ENCODE measurements at places on chromosomes 3 and 15.

DNA sequence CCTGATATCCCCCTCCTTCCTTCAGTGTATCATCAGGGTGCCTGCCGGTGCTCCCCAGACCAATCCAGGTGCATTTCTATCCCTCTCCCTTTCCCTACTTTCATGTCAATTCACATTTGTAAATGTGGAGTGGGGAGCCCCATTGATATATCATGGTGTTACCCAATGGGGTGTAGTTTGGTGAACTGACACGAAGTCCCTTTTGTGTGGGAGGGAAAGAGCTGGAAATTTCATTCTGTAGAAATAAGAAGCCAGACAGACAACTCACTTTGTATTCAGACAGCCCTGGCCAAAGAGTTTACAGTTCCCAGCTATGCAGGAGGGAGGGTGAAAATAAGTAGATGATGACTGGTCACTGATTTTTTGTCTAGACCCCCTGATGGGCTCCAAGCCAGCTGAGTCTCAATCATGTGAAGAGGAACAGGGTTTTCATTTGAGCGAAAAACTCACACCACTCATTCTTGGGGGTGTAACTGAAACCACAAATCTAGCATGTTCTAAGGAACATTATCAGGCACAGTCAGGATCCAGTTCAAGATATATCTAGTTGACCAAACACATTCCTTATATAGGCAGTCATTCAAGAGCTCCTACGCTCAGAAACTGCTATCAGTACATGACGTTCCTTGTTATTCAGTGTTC is 58.9 kb downstream of the LMCD1 start:
- peak; percentile 29 for DNase-seq

- DNase-seq = no peak
These were observed 312.3 kb downstream of the ZBBX start for GRCh38 chr3:167067787-167068161.

DNA sequence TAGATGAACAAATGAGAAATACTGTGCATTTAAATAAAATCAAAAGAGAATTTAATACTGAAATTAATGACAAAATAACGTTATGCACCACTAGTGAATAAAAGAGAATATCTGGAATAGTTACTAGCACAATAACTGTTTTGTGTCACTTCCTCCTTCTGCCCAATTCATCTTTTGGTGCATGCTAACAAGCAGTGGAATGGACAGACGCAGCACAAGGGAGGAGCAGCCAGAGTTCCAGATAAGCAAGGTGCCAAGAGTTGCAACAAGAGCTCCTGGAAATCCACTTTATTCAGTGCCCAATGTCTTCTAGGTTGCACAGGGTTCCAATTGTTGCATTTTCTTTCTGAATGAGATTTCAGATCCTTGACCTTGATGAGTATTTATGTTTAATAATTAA is 66.5 kb upstream of the PLXND1 start:
- DNase-seq = no peak

DNA sequence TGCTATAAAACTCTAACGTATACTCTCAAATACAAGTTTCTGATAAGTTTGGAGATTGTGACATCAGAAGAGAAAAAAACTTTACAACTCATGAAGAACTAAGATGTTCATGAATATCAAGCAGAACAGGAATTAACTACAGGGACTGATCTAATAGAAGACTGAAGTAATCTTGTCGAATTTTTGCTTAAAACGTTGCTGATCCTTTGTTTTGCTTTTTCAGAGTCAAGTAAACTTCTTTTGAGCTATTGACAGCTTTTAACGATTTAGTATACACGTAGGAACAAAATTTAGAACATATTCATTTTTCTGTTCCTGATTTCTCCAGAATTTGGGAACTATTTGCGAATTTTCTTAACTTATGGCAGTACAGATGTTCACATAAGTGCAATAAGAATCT is 610.2 kb downstream of the SI start:
- no peak for DNase-seq

- DNase-seq = peak; percentile 29
These were observed 284.1 kb upstream of the NR2E3 start for GRCh38 chr15:71526060-71526820.

- DNase-seq = no peak
These were observed 157.6 kb downstream of the OR4M2 start for GRCh38 chr15:22237891-22238275.

DNA sequence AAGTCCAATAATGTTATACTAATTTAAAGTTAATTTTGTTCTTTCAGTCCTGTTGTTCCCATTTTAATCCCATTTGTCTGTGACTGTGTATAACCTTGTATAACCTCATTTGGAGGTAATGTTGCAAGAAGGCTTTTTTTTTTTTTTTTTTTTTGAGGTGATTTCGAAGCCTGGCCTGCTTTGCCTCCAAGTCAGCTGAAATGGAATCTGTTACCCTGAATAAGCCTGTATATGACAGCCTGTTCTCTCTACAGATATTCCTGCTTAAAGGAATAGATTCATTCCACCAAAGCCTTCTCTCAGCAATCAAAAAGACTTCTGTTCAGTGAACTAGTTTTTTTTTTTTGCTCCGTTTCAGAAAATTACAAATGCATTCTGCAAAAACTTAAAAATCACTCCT is 271.8 kb upstream of the UBE2E1 start:
- DNase-seq = no peak

DNA sequence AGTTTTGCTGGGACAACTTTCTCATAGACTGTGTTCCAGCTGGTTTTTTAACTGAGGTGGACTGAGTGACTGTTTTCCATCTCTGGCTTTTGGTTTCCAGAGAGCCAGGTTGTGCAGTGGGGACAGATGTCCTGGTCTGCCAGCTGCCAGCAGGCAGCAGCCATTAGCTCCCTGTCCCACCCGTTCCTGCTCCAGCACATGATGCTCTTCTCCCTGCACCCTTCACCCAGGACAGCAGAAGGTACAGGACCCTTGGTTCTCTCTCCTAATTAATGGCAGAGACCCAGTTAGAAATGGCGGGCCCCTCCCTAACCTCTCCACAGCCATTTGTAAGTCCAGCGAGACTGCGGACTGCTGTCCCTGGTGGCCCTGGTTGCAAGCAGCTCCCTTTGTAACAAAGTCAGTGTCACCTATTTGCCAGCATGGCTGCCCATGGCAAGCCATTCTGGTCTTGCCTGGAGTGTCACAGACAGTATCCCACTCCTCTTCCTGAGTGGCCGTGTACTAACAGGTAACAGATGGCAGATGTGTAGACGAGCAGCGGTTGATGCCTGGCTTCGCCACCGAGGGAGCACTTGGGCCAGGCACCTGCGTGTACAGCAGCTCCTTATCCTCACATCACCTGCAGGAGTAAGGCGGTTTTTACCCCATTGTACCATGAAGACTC is 148.3 kb downstream of the DNAJB8 start:
- no peak for DNase-seq

DNA sequence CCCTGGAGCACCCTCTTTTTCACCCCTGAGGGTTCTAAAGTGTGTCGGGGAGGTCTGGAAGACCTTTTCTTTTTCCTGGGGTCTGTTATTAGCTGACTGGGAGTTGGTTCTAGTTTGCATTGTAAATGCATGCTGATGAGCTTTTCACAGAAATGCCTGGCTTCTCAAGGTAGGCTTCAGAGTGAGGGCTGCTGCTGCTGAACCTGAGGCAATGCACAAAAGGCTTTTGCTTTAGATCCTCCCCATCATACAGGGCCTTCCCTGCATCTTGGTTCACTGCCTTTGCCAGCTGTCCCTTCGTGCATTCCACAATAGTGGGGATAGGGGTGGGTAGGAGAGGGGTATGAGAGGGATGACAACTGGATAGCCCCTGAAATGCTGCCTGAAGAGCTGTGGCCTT is 46.6 kb downstream of the FAH start:
- no peak for DNase-seq

GRCh38 chr3:158452334-158452733 is 118.7 kb upstream of the MLF1 start:
- DNase-seq = no peak

GRCh38 chr3:150844484-150844883 is 60.8 kb downstream of the MINDY4B start:
- no peak for DNase-seq

- no peak for DNase-seq
These were observed 554.2 kb upstream of the KCNMB2 start for GRCh38 chr3:177982034-177982433.

GRCh38 chr3:69102384-69102783 is 17.6 kb downstream of the ARL6IP5 start:
- no peak for DNase-seq

DNA sequence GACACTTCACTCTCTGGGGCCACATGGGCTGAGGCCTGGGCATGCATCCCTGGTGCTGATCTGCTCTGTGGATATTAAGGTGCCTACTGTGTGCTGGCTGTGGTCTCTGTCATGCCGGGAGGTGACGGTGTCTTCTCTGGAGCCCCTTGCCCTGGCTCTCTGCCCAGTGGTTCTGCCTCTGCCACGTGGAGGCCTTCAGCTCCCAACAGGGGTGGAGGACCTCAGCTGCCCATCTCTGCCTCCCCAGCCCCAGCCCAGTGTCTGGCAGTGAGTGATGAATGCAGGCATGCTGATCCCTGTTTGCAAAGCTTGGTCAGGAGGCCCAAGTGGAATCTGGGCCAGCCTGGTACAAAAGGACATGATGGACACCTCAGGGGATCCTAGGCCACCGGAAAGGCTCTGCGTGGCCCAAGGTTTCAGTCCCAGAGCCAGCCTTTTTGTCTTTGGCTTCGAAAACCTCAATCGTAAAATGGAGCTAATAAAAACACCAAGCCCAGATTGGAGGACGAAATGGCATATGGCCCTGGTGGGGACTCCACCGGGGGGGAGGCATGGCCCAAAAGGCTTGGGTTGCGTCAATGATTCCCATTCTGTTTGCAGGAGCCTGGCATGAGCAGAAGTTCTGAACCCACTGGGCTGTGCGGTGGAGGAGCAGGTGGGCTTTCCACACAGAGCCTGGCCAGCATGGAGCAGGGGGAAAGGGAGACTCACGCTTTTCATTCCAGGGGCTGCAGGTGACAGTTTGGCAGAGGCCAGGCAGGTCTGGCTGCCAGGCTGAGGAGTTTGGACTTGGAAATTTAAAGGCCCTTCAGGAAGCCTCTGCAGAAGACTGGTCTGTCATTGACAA is 54.7 kb upstream of the KLF13 start:
- no peak for DNase-seq

GRCh38 chr3:101984356-101984755 is 135.0 kb downstream of the NFKBIZ start:
- DNase-seq = no peak

GRCh38 chr15:22872936-22873701 is 34.7 kb downstream of the NIPA2 start:
- DNase-seq = no peak

DNA sequence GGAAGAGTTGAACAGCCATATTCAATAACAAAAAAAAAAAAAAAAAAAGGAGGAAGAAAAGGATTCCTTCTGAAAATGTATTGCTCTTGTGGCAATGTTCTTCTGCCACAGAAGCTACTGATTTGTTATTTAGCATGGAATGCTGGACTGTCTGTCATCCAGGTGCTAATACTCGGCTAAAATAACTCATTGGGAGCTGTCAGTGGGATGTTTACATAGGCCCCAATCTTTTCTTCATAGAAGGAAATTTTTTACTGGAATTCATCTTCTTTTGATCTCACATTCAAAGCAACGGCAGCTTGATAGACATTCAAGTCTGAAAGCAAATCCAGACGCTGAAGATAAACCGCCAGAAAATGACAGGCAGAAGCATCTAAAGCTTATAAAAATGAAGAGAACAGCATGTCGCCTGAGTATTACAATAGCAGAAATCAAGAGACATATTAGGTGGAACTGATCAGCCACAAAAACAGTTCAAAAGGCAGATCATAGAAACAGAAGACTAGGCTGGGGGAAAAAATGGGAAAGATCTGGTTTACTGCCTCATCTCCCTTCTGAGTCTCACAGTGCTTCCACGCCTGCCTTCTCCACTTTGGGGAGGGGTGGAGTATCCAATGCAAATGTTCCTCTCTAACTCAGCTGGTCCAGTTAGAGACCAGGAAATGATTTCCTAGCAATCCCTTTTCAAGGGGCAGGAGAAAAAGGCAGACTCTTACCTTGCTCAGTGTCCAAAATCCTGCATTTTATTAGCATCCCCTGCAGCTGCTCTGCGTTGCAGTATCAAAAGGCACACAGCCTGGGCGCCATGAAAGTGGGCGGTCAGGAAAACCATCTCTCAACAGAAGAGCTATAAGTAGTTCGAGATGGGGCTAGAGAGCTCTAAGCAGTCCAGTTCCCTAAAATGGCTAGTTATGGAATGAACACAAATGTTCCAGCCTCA is 451.9 kb downstream of the FOXP1 start:
- DNase-seq = no peak

DNA sequence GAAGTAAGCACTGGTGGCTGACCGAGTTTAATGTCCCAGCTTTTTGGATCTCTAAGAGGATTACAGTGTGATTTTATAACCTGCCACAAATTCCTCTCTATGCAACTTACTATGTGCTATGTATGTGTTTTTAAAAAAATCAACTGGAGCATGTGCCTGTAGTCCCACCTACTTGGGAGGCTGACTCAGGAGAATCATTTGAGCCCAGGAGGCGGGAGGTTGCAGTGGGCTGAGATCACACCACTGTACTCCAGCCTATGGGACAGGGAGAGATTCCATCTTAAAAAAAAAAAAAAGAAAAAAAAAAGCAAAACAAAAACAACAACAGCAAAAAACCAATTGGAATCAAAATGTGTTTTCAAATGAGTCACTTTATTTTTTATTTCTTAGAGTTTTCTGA is 29.6 kb downstream of the DUT start:
- DNase-seq = no peak

GRCh38 chr3:157280786-157281185 is 120.8 kb upstream of the CCNL1 start:
- DNase-seq = no peak

GRCh38 chr15:101604124-101604874 is 47.9 kb downstream of the TM2D3 start:
- DNase-seq = no peak

DNA sequence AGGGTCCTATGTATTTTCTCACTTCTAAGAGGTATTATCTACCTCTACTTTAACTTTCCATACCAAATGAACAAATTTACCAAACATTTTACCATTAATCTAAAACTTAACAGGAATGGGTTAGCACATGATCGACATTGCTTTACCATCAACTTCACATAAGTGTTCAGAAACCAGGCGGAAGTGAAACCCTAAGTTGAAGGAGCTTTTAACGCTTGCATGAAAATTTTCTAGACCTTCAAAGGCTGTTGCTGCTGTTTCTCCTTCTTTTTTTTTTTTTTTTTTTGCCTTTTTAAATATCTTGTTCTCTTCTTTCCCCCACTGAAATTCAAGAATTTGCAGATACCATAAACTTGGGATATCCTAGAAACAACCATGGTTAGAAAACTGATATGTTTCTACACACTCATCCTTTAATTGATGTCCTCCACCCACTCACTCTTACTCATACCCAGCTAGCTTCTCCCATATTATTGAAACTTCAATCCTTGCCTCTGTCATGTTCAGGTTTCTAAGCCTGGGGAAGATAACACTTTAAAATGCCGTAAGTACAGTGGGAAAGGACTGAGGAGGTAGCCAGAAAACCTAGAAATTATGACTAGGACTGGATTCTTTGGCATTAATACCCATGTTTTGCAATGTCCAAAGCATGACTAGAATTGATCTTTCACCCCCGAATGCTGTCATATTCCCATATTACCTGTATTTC is 24.7 kb downstream of the MYO5A start:
- no peak for DNase-seq

GRCh38 chr3:194522579-194523046 is 35.8 kb upstream of the ATP13A3 start:
- no peak for DNase-seq

- DNase-seq = no peak
These were observed 129.2 kb downstream of the NEK10 start for GRCh38 chr3:27239951-27240350.
